ENCODE measurements at places on chromosomes 2 and 18. TPM values are rescaled to one million over a fixed set of nuclear protein-coding genes. Genes with fewer than 3 reads are reported as not detected.

Gene SCYGR7
- total RNA-seq: not detected

- no peaks in the 10 kb centered on the region for H3K4me1 ChIP-seq
- no peaks in the 10 kb centered on the region for H3K36me3 ChIP-seq
- H3K4me3 ChIP-seq: no peak overlapping the region
- no peak for DNase-seq
Observed at GRCh38 chr2:173556816-173557215, 202.1 kb downstream of the CDCA7 start.

DNA sequence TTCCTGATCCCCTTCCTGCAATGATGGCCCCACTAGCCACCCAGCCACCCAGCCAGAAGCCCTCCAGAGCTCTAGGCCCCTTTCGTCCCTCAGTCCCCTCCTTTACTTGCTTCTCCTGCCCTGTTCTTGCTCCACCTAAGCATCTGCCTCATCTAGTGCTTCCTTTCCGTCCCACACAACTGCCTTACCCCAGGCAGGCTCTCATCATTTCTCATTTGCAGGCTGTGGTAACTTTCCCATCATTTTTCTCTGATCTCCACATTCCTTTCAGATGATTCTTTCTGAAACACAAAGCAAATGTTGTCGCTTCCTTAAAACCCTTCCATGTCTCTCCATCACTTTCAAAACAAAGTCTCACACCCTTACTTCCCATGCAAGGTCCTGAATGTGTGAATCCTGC lies 459.8 kb downstream of the METTL4 start:
- no peaks in the 10 kb centered on the region for H3K4me1 ChIP-seq
- no peaks in the 10 kb centered on the region for H3K36me3 ChIP-seq
- no peaks in the 10 kb centered on the region for H3K27me3 ChIP-seq
- no peak overlapping the region for H3K4me3 ChIP-seq

Gene PARD3B
- 16.0 TPM for total RNA-seq

DNA sequence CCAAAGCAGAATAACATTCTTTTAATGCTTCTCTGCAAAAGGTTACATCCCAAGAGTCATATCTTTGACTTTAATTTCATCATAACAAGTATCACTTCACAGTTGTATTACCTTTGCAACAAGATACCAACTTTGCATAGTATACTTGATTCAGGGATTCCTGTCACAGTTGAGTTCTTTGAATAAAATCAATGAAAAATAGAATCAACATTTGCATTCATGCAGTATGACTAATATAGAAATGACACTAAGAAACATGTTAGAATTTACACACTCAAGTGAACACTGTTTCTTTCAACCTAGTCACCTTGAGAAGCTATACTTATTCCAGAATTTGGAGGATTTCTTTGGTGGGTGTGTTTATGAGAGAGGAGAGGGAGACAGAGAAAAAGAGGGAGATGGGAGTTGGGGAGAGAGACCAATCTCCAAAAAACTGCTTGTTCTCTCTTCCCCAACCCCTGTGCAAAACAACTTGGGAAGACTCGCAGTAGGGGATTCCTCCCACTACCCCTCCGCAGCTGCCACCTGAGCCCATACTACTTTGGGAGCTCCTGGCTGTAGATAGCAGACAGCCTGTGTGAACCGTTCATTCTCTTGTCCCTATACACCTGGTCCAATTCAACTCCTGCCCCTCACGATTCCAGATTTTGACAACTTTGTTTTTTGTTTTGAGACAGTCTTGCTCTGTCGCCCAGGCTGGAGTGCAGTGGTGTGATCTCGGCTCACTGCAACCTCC lies 57.7 kb downstream of the PELI1 start:
- H3K4me3 ChIP-seq: no peak overlapping the region
- H3K36me3 ChIP-seq: no peaks in the 10 kb centered on the region
- H3K27ac ChIP-seq: no peak overlapping the region
- H3K27me3 ChIP-seq: no peaks in the 10 kb centered on the region

Gene HOXD3
- 0.38 TPM for total RNA-seq

GRCh38 chr18:6249788-6250187 lies 164.9 kb downstream of the L3MBTL4 start:
- no peak overlapping the region for H3K27ac ChIP-seq
- H3K36me3 ChIP-seq: no peaks in the 10 kb centered on the region
- no peak overlapping the region for H3K4me3 ChIP-seq
- DNase-seq: no peak
- peaks cover 2% of the 10 kb centered on the region for H3K4me1 ChIP-seq
- H3K27me3 ChIP-seq: no peaks in the 10 kb centered on the region

GRCh38 chr2:10471955-10472354 lies 23.8 kb upstream of the ODC1 start:
- H3K27me3 ChIP-seq: no peaks in the 10 kb centered on the region
- H3K4me1 ChIP-seq: no peaks in the 10 kb centered on the region
- H3K27ac ChIP-seq: no peak overlapping the region
- H3K4me3 ChIP-seq: no peak overlapping the region

- no peak overlapping the region for H3K4me3 ChIP-seq
- DNase-seq: no peak
- no peaks in the 10 kb centered on the region for H3K27me3 ChIP-seq
- H3K36me3 ChIP-seq: no peaks in the 10 kb centered on the region
- no peaks in the 10 kb centered on the region for H3K4me1 ChIP-seq
- no peak overlapping the region for H3K27ac ChIP-seq
Observed at GRCh38 chr2:69138247-69138772, 125.3 kb downstream of the ANTXR1 start.

Gene STPG4
- total RNA-seq: not detected

DNA sequence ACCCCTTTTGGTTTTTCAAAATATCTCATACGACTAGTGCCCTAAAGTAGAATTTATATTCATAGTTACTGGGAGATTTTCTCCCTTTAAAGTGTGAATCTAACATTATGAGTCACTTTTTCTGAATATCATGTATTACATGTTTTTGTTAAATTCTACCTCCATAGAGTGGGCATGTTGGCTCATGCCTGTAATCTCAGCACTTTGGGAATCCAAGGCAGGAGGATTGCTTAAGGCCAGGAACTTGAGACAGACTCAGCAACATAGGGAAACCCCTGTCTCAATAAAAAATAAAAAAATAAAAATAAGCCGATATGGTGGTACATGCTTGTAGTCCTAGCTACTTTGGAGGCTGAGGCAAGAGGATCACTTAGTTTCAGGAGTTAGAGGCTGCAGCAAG lies 45.3 kb upstream of the UNC80 start:
- no peaks in the 10 kb centered on the region for H3K4me1 ChIP-seq
- H3K36me3 ChIP-seq: no peaks in the 10 kb centered on the region
- no peak overlapping the region for H3K27ac ChIP-seq
- H3K4me3 ChIP-seq: no peak overlapping the region
- no peaks in the 10 kb centered on the region for H3K27me3 ChIP-seq

GRCh38 chr2:12284487-12284886 lies 432.2 kb upstream of the TRIB2 start:
- no peak overlapping the region for H3K27ac ChIP-seq
- no peaks in the 10 kb centered on the region for H3K36me3 ChIP-seq
- no peaks in the 10 kb centered on the region for H3K4me1 ChIP-seq
- DNase-seq: no peak

DNA sequence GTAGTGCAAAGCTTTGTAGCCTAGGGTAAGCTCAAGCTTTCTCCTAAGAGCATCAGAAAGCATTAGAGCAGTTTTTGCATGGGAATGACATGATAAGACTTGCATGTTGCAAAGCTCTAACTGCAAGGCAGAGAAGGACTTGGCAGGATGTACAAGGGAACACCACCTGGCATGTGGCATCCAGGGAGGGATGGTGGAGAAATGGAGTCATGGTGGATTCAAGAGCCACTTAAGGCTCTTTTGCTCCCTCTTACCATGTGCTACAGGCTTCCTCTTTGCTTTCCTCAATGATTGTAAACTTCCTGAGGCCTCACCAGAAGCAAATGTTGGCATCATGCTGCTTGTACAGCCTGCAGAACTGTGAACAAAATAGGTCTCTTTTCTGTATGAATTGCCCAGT lies 266.0 kb downstream of the GLI2 start:
- no peak for DNase-seq
- H3K4me1 ChIP-seq: no peaks in the 10 kb centered on the region
- no peak overlapping the region for H3K4me3 ChIP-seq
- H3K27ac ChIP-seq: no peak overlapping the region
- H3K36me3 ChIP-seq: no peaks in the 10 kb centered on the region
- H3K27me3 ChIP-seq: no peaks in the 10 kb centered on the region

Gene STAT4
- total RNA-seq: 2.5 TPM

DNA sequence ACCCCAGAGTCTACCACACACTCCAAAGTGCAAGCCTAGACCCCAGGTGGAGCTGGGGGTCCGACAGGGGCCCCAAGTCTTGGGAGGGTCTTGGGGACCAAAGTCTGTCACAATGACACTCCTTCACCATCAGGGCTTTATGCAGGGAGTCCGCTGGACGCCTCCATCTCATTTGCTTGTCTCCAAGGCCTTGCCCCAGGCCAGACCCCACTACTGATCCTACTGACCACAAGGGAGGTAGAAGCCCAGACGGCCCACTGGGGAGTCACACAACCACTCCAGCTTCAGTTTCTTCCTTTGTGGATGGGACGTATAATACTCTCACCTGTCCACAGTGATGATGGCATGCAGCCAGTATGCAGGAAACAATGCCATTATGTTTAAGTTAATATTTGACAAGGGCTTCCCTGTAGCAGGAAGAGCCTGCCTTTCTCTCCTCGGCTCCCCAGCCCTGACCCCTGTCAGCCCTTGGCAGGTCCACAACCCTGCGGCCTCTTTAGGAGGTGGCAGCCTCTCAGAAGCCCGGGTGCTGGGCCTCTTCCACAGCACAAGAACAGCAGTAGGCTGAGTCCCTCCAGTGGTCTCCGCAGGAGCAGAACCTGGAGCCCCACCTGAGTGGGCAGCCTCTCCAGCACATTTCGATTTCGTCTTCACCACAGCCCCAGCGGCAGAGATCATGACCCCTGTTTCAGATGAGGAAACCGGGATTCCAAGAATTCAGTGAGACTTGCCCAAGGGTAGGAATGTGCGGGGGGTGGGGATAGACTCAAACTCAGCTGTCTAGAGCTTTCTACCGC lies 6.5 kb downstream of the BIN1 start:
- no peaks in the 10 kb centered on the region for H3K27me3 ChIP-seq
- H3K4me3 ChIP-seq: no peak overlapping the region
- DNase-seq: no peak
- H3K27ac ChIP-seq: peak overlapping the region; percentile 19
- no peaks in the 10 kb centered on the region for H3K36me3 ChIP-seq

Gene EFEMP1
- 7.0 TPM for total RNA-seq

All from pancreas (tissue), 10 donors.